ENCODE measurements at places on chromosomes 5 and 9. TPM values are rescaled to one million over a fixed set of nuclear protein-coding genes. Genes with fewer than 3 reads are reported as not detected.

LEAP2 gene
- 3.3 TPM for total RNA-seq

DNA sequence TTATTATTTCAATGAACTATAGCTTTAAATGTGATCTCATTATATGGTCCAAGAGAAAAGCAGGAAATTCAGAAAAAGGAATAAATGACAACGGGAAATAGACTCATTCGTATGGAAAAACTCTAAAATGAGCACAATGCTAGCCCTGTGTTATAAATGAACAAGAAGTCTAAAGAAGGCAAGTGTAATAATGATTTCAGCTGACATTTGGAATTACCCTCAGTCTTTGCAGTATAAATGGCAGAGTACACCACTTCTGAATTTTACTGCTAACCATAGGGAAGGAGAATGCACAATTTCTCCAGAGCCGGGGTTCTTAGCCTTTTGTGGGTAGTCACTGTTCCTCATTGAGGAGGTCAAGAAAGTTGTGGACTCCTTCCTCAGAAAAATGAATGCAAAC is 93.1 kb downstream of the ANKRD55 start:
- DNase-seq = no peak

- DNase-seq = no peak
Measured at GRCh38 chr5:82942083-82942881, 134.9 kb downstream of the TMEM167A start.

GRCh38 chr9:22469928-22470544 is 23.4 kb downstream of the DMRTA1 start:
- DNase-seq = no peak

DNA sequence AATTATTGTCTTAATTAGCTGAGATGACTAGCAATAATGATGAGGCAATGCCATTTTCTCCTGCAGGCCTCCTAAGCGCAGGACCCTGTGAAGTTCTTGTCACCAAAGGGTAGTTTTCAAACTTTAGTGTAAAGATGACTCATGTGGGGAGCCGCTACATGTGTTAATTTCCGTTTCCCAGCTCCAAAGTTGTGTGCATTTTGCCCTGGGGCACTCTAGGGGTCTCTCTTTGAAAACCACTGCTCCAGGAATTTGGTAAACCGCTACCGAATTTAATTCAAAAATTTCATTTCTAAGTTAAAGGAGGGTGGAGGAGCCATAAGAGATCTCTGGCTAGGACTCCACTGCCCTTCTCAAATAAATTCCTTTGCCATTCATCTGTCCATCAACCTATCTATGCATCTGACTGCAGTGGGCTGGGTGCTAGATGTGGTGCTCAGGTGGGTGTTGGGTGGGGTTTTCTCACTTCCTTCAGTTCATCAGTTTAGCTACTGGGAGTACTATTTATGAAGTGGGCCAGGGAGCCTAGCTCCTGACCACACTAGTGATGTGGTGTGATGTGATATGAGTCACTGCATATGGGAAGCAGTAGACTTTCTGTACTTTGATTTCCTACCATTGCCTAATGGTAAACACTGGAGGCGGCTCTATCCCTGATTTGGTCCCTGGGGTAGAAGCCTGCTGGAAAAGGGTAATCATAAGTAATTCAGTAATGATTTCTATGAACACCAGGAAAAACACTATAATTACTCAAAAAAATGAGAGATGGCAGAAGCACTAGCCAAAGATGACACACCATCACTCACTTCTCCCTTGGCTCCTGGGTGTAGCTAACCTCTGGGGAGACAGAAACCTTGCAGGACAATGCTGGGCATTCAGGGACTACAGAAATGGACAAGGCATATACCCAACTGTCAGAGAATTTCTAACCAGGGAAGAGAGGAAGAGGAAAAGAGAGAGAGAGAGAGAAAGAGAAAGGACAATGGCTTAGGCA is 4.0 kb upstream of the ZSWIM6 start:
- no peak for DNase-seq

NUP155 gene
- total RNA-seq = 11.4 TPM

GRCh38 chr9:134671341-134672113 is 29.9 kb downstream of the COL5A1 start:
- no peak for DNase-seq
